M059J (cell line): ENCODE measurements at places on chromosomes 7 and 10.
A peak's percentile ranks its signal among the peaks of the same experiment; 100 is the strongest.

DNA sequence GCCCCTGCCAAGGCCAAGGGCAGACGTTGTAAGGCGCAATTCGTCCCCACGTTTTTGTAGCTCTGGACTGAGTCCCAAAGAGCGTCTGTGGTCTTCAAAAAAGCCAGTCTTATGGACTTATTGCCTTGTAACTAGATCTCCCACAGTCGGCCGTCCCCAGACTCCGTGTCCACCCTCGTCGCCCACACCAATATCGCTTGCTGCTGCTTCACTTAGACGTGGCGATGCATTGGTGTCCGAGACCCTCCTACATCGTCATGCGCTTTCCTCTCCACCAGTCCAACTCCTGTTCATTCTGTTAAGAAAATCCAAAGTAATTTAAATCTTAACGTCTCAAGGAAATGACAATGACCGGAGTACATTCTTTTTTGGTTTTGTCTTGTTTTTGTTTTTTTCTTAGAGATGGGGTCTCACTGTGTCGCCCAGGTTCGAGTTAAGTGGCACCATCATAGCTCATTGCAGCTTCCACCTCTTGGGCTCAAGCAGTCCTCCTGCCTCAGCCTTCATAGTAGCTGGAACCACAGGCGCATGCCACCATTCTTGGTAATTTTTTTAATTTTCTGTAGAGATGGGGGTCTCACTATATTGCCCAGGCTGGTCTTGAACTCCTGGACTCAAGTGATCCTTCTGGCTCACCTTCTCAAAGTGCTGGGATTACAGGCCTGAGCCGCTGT is 851 bp downstream of the KIFBP start:
- no peak for DNase-seq

- no peak for DNase-seq
Observed at GRCh38 chr7:159108491-159108890, 36.2 kb downstream of the VIPR2 start.

DNA sequence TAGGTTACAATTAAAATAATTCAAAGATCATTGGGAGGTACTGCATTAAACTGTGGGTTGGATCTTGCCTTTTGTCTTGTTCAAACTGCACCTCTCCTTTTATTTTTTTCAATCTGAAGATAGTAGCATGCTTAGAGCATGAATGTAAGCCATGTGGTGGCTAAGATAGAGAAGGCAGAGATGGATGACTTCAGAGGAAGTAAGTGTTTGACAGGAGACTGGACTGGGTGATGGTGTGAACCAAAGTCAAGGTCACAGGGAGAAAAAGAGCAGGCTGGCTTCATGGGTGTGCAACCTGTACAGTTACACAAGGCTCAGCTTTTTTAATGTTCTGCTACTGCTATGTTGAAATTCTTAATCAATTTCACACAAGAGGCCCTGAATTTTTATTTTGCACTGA is 85.6 kb downstream of the ZEB1 start:
- peak; percentile 12 for DNase-seq

- no peak for DNase-seq
Observed at GRCh38 chr7:13055732-13056368, 368.4 kb downstream of the ARL4A start.

- peak; percentile 63 for DNase-seq
Observed at GRCh38 chr7:79806161-79806734, 328.4 kb upstream of the GNAI1 start.

DNA sequence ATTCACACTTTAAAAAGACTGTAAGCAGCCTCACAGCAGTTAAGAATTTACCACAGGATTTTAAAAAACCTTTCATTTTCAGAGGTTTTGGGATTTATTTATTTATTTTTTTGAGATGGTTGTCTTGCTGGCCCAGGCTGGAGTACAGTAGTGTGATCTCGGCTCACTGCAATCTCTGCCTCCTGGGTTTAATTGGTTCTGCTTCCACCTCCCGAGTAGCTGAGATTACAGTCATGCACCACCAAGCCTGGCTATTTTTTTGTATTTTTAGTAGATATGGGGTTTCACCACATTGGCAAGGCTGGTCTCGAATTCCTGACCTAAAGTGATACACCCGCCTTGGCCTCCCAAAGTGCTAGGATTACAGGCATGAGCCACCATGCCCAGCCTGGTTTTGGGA is 19.1 kb downstream of the MINDY4 start:
- no peak for DNase-seq

DNA sequence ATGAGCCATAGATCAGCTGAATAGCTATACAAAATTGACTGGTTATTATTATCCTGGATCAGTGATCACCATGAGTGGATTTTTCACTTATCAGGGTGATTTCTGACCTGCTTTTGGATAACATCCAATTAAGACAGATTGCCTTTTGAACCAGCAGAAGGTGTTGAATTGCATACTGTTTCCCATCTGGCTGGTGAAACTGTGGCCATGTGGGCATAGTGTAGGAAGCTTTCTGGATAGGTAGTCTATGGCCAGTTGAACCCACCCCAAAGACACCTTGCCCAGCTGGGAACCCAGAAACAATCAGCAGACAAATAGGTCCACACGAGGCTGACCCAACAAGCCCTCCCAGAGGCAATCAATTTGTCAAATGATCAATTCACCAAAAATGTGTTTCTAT is 29.3 kb downstream of the DNAJC12 start:
- DNase-seq = no peak

DNA sequence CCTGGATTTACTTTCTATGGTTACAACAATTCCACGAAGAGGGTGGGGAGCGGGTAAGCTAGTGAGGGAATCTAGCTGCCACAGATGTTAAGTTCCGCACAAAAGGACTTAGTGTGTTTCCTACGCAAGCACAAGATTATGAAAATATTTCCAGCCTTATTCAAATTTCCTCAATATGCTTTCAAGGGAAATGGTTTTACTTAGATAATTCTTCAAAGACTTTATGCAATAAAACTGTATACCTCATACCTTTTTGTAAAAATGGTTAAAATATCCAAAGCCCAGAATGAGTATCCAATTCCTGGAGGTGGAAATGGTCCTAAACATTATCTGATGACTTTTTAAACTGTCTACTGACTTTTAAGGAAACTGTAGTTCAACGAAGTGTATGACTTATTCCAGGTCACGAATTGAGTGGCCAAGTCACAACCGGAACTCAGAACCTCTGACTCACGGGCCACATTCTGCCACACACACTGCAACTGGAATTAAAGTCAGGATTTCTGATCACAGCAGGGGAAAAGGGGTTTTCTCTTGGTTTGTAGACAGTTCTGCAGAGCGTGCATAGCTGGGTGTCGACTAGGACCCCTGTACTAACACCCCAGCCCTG is 20.2 kb upstream of the INSIG1 start:
- DNase-seq = peak; percentile 56

DNA sequence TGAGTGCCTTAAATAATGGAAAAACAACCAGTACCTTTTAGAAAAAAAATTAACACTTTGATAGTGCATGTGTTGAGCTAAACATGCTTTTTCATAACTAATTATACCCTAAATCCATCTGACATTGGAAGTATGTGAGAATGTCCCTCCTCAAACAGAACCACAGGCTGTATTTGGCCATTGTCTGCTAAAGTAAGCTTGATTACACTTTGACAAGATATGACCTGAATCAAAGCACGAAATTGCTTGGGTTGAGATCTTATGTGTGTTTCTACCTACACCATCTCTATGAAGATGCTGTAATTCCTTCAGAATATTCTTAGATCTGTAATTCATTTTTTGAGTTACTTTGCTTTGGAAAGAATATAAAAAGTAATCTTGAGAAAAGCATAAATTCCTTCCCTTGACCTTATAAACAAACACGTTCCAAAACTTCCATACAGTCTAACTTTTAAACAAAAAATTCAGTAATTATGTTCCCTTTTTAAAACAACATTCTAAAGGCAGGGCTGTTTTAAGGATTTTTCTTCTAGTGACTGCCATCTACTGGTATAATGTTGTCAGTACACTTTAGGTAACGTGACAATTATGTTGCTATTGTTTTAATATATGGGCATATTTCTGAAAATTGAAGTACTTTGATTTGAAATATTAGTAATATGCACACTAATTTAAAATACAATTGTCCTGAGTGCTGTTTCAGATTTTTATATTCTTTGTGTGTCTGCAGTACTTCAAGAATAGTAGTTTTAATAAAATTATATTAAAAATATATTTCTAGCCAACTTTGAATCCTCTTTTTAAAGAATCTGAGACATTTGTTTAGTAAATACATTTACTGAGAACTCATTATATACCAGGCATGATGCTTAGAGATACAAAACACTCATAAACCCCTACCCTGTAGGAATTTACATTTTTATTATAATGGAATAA is 20.9 kb downstream of the CD36 start:
- DNase-seq = peak; percentile 49

- DNase-seq = no peak
Observed at GRCh38 chr7:25249772-25250171, 21.5 kb upstream of the NPVF start.

GRCh38 chr7:152338561-152338960 is 97.2 kb downstream of the KMT2C start:
- no peak for DNase-seq

DNA sequence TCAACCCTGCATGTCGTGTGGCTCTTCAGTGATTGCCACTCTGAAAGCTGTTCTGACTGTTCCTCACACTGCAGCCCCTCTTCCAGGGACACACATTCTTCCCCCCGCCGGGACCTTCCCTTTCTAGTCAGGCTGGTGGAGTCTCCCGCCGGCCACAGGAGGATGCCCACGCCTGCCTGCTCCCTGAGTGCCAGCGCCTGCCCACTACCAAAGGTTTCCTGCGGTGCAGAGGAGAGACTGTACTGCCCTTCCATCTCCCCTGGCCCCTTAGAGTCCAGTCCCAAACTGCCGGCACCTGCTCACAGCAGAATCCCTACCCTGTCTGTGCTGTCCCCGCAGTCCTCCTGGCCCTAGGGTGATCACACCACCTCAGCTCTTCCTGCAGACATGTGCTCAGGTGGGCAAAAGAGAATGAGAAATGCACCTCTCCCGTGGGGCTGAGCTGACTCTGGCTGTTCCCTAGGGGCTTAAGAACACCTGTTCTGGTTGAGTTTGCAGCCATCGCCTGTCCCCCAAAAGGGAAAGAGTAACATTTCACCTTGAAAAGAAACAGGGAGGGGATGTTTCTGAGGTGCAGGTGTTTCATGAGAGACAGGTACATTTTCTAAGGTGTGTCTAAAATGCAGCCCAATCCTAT is 1.4 kb downstream of the PODXL start:
- DNase-seq = no peak

GRCh38 chr7:8065356-8065813 is 96.8 kb downstream of the GLCCI1 start:
- peak; percentile 91 for DNase-seq

DNA sequence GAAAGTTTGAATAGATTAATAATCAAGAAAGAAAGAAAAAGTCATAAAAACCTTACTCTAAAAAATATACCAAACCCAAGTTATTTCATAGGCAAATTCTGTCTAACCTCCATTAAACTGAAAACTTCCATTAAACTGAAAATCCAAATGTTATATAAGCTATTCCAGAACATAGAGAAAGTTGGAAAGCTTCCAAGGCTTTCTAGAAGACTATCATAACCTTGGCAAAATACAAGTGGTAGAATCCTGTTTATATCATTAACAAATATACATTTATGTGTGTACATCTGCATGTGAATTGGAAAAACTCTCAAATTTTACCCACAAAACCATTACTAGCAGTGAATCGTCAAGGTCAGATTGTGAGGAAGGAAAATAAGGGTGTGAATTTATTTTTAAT is 23.9 kb downstream of the TEX36 start:
- DNase-seq = no peak

- DNase-seq = no peak
Observed at GRCh38 chr7:38276096-38276877, 2.9 kb upstream of the TARP start.

DNA sequence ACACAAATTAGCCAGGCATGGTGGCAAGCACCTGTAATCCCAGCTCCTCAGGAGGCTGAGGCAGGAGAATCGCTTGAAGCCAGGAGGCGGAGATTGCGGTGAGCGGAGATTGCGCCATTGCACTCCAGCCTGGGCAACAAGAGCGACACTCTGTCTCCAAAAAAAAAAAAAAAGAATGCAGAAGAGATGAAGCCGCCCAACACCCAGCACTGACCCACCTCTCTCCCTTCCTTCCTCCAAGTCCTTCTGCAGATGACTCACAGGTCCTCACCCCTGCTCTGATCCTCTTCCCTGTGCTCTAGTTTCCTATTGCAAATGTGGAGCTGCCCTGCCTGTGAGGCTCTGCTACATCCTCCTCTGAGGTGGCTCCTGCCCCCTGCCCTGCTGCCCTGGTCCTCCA is 22.0 kb upstream of the OPALIN start:
- peak; percentile 39 for DNase-seq

DNA sequence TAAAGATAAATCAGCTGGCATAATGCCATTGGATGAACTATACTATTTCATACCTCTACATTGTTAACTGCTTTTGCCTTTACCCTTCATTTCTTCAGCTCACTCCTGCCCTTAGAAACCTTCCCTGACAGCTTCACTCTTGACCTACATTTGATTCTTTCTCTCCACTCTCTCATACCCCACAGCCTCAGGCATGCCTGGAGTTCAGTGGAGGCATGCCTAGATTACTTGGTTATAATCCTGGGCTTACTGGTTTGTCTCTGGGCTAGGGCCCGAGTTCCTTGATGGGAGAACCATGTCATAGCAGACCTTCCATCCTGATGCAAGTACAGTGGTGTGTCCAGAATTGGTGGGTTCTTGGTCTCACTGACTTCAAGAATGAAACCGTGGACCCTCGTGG is 8.4 kb upstream of the CDHR3 start:
- no peak for DNase-seq

GRCh38 chr10:63115732-63116383 is 17.3 kb upstream of the NRBF2 start:
- DNase-seq = peak; percentile 71

- no peak for DNase-seq
Observed at GRCh38 chr10:56096226-56096517, 264.9 kb downstream of the ZWINT start.

DNA sequence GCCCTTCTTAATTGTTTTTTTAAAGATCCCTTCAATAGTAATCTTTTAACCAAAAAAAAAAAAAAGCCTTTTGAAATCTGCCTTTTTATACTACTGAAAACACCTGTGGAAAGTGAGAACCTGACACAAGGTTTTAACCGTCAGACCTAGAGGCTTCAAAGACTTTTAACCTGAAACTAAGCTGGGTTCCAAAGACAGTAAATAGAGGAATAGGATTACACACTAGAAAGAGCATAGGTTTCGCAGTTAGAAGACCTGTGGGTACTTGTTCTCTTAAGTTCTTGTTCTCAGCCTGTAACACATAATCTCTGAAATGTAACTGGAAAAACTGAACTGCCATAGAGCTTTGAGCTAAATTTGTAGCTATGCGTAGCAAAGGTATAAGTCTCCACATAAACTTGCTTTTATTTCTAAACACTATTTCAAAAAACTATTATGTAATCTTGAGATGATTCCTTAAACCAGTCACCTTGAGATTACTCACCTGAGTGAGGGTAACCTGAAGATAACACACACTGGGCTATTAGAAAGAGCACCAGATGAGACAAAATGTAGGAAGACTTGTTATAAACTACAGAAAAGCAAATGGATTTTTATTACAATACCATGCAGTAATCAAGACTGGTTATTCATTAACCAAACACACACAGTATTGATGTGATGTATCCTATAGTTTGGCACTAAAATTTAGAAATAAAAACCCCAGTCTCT is 196.6 kb upstream of the FRMD4A start:
- no peak for DNase-seq

- DNase-seq = no peak
Observed at GRCh38 chr10:124921261-124921660, 20.7 kb upstream of the ZRANB1 start.

- no peak for DNase-seq
Observed at GRCh38 chr7:33965183-33965744, 59.9 kb downstream of the BMPER start.
